ENCODE measurements at places on chromosomes 6 and 20. TPM values are rescaled to one million over a fixed set of nuclear protein-coding genes. Genes with fewer than 3 reads are reported as not detected.
A peak's percentile ranks its signal among the peaks of the same experiment; 100 is the strongest.

Gene UBE2C
- 179 TPM for total RNA-seq

Gene SAMD3
- not detected for total RNA-seq

Gene ALDH8A1
- not detected for total RNA-seq

Gene FHL5
- total RNA-seq: not detected

Gene EDEM2
- 73.5 TPM for total RNA-seq

Gene CAP2
- total RNA-seq: 7.6 TPM

Gene GMNN
- total RNA-seq: 22.8 TPM

Gene HDGFL1
- not detected for total RNA-seq

Gene GPR63
- 3.9 TPM for total RNA-seq

Gene RNF144B
- total RNA-seq: 11.4 TPM

GRCh38 chr20:25469558-25469957 is 62.1 kb downstream of the GINS1 start:
- no peak for DNase-seq

DNA sequence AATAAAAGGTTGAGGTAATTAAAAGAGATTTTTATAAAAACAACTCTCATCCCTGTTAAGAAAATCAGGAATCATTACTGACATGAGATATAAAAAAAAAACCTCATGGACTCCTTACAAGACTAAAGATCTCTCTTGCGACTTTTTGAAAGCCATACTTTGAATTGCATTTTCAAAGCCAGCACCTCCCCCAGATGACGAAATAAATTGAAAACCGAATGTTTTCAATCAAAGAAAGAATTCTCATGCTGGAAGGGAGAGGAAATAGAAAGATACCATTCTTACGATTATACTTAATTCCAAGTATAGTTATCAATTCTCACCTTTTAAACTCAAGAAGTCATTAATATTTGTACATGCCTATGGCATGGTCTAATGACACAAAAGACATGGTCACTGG is 452.3 kb downstream of the GJA1 start:
- no peak for DNase-seq

DNA sequence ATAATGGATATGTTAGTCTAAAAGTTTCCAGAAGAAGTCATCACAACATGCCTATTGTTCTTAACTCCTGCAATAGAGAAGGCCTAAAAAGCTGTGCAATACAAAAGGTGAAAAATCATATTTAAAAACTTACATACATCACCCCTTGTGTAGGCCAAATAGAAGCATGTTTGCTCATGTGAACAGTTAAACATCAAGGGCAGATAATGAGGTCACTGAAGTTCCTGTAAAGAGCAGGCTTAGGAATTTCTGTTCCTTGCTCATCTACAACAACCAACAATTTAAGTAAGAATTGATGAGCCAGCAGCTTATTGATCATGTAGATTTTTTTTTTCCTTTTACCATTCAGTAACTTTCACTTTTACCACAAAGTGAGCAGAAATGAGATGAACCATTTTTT is 7.5 kb upstream of the NUP153 start:
- DNase-seq: no peak

DNA sequence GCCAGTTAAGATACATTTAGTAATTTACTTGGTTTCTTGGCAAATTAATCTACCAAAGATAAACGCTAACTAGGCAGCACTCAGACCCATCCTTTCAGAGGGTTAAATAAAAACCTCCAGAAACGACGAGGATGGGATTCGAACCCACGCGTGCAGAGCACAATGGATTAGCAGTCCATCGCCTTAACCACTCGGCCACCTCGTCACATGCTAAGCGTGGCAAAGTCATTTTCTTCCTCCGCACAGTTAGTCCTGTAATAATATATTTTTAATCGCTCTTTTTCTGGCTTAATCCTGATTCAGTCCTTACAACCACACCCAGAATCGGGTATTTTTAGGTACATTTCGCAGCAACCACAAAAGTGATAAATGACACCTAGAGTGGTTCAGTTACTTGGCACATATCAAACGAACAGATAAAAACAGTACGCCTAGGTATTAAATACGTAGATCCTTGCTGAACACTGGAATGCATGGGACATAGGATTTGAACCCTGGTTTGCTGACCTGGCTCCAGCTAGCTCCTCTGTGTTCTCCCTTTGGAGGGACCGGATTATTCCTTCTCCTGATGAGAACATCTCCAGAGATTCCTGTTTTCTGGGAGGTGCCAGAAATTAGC is 71.6 kb downstream of the GPX5 start:
- DNase-seq: peak; percentile 71

DNA sequence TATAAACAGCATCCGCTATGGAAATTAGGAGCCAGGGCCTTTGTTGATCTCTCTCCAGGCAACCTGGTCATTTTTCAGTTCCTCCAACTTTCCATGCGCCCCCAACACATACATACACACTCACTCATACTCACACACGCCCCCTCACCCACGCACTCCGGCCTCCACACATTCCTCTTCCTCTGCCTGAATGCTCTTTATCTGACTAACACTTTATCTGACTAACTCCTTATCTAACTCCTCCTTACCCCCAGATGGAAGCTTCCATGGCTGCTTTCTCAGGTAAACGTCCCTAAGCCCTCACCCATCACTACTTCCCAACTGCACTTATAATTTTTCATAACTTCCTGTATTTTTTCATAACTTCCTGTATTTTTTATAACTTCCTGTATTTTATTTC is 17.4 kb downstream of the CASS4 start:
- no peak for DNase-seq

GRCh38 chr6:47631269-47631772 is 67.1 kb upstream of the ADGRF4 start:
- DNase-seq: peak; percentile 43

GRCh38 chr6:105591053-105591452 is 188.2 kb upstream of the PREP start:
- no peak for DNase-seq

- DNase-seq: no peak
These were observed 2.3 kb downstream of the CLPS start for GRCh38 chr6:35794536-35795452.

GRCh38 chr20:47175493-47175892 is 181.0 kb downstream of the ZMYND8 start:
- no peak for DNase-seq

GRCh38 chr6:1066449-1067090 is 245.3 kb upstream of the FOXQ1 start:
- no peak for DNase-seq

DNA sequence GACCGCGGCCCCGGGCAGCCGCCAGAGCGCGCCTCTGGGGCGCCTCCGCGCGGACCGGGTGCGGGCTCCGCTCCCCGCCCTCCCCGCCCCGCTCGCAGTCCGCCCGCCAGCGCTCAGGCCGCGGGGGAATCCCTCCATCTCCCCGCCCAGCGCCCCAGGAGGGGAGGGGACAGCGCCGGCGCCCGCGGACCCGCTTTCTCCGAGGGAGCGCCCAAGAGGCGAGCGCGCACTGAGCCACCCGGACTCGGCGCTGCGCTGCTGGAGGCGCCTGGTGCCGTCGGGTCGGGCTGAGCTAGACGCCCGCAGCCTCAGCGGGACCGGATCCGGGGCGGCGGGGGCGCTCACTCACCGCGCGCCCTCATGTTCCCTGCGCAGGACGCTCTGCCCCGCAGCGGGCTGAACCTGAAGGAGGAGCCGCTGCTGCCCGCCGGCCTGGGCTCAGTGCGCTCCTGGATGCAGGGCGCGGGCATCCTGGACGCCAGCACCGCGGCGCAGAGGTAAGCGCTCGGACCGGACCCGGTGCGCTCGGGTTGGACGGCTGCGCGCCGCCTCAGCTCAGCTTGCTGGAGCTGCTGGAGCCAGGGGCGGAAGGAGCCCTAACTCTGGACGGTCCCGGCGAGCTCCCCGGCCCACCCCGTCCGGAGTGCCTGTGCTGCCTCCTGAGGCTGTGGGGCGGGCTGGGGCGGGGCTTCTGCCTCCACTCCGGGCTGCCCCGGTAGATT is 867 bp downstream of the EBF4 start:
- DNase-seq: no peak

GRCh38 chr6:30152016-30152673 is 8.9 kb downstream of the TRIM10 start:
- DNase-seq: no peak

- no peak for DNase-seq
These were observed 111.1 kb downstream of the UST start for GRCh38 chr6:148857798-148858390.

DNA sequence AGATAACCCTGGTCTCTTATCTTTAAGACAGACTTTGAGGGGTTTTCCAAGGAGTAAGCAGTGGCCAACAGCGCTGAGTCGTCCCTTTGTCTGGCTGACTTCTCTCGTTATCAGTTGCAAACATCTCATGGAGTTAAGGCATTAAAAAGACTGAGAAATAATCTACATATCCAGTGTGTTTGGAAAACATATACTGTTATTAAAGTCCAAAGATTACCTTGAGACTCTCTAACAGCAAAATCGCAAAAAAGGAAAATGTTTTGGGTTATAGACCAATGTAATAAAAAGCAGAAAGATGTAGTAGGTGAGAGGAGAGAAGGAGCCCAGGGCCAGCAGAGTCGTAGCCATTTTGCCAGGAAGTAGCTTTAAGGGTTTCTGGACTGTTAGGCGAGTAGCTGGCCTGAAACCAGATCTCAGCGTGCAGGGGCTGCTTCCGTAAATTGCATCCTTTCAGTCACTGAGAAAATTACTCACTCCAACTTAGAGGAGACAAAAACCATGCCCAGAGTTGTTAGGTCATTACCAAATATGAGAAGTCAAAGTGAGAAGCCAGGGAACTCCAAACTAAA is 24.6 kb downstream of the MYLK4 start:
- DNase-seq: no peak

Measured in NCI-H460 (cell line).